KG1 (cell line): ENCODE measurements at places on chromosomes 4 and X.

DNA sequence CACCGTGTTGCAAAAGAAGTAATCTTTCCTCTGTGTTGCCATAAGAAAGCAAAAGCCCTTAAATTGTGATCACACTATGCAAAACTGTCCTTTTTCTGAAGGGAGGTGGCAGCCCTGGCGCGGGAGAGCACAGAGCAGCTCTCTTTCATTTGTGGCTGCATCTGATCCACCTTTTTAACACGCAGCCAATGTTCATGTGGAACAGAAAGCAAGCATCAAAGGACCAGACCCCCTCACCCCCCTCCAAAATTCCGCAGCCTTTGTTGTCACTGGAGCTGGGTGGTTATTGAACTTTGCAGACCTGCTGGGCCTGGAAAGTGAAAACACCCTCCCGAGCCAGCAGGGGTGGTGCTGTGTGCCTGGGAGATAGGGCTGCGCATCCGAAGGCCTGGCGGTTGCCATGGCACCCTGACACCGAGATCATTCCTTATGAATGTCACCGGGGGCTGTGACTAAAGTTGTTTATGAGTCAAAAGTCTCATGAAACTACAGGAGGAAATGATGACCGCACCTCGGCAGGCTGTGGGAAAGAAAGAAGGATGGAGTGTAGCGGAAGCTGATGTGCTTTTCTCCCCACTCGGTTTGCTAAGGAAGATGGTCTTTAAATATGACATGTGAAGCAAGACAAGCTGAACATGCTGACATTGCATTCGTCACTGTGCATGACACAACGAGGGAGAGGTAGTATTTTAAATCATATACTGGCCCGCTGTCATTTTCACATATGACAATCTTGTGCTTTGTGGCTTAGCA is 367.4 kb downstream of the UNC5C start:
- no peak for DNase-seq

DNA sequence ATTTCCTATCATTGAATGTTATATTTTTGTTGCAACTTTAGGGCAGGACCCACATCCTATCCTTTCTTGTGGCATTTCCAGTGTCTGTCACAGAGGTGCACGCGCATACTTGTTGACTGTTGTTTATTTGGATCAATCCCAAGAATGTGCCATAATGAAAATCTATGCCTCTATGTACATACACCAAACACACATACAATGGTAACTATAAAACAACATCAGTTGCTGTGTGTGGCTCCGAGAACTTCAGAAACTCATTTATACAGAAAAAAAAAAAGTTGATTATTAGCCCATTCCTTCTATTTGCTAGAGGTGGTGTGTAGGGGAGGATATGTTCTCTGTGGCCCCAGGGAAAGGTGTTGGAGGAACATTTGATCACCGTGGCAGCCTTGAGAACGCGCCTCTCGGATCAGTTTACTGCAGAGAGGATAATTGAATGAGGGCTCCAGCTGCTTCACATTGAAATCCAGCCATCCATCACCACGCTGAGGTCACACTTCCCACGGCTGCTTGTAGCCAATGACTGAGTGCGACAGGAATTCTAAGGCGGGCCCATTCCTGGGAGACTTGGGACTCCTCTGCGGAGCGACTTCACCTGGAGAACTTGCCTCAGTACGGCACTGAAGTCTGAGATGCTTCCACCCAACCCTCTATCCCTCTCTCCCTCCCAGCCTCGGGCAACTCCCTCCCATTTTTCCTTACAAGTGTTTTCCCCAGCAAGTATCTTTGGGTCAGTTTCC is 19.5 kb downstream of the SMPX start:
- no peak for DNase-seq

DNA sequence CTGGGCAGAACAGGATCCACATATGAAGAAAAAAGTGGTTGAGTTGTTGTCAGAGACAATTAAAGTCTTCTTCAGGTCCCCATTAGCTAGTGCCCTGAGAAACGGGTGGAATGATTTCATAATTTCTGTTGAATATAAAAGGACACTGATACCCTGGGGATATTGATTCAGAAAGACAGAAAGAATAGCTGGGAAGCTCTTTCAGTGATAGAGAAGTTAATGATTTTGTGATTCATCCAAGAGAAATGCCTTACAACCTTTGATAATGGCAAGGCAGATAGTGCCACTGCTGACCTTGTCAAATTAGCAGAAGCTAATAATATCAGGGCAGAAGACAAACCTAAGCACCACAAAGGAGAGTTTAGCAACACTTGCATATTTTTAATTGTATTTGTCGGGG is 37.9 kb downstream of the UNC5C start:
- DNase-seq, result no peak

DNA sequence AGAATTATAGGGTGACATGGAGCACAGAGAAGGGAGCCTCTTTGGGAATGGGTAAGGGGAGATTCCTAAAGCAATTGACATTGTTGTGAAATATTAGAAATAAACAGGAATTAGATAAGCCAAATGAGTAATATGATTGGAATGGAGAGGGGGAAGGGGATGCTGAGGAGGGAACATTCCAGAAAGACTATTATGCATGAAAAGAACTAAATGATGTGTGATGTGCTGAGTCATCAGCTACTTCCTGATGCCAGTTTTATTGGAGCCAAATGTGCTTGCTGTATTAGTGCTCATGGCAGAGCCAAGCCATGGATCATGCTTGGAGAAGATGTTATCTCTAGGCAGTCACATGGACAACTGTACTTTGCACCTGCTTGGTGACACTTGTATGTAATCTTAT is 189.0 kb upstream of the HCCS start:
- no peak for DNase-seq

- no peak for DNase-seq
Measured at GRCh38 chrX:153769865-153770600, 6.0 kb downstream of the PLXNB3 start.
